ENCODE measurements at places on chromosomes 3 and 15.

GRCh38 chr3:31522152-31522551 lies 10.6 kb upstream of the STT3B start:
- DNase-seq = no peak

DNA sequence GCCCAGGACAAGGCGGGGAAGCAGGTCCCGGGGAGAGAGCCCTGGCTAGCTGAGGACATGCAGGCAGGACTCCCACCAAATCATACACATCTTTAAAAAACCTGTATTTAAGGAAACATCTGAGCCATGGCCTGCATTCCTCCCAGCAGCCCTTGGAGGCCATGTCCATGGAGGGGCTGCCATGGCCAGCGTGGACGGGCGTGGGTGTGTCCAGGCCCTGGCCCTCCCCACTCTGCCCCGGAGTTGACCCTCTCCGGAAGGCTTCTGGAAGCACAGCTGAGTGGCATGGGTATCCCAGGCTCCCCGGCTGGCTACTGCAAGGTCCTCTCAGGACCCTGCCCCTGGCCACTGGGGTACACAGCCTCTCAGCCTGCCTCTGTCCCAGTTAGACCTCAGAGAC lies 149.8 kb downstream of the NSMCE3 start:
- no peak for DNase-seq

DNA sequence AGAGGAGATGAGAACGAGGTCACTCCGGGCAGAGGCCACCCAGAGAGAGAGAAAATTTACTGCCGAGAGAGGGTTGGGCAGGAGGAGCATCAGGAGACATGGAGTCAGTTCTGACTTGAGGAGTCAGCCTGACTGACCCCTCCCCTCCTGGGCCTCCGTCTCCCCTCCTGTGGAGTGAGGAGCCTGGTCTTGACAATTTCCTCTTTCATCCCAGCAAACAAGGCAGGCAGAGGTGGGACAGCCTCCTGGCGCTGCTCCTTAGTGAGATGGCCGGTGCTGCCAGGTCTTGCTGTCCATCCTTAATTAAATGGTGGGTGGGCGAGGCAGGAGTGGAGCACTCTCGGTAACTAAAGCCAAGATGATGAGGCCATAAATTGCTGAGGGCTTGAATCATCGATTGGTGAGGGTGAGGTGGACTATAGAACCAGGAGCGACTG lies 60.6 kb downstream of the CYP11A1 start:
- no peak for DNase-seq

DNA sequence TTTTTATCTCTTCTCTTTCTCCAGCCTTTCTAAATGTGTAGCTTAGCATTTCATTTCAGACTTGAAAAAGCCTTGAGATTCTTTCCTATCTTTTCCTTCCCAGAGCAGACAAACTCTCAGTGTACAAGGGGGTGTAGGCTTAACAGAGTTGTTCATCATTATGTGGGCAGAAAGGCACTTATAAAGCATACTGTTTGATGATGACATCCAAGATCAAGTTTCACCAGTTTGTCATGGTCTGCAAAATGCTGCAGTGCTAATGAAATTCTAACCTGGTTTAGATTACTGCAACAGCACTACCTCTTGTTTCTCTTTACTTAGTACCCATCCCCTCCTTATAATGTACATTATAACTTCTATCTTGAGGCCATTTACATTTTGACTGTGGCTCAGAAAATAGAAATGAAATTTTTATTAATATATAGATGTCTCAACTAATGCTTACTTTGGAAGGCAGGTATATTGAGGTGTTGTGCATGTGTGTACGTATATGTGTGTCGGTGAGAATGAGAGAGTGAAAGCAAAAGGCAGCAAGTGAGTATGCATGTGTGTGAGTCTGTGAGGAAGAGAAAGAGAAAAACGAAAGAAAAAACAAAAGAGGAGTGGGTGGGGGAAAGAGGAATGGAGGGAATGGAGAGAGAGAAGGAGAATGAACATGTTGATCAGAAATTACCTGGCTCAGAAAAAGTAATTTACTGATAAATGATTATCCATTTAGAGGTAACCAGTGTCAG lies 1043.6 kb downstream of the TUSC7 start:
- no peak for DNase-seq

GRCh38 chr3:78757731-78758130 lies 1010.1 kb downstream of the ROBO1 start:
- no peak for DNase-seq

GRCh38 chr3:66041116-66041515 lies 2.4 kb upstream of the MAGI1 start:
- DNase-seq = no peak

- DNase-seq = no peak
Observed at GRCh38 chr3:23303601-23304217, 100.6 kb downstream of the UBE2E2 start.

DNA sequence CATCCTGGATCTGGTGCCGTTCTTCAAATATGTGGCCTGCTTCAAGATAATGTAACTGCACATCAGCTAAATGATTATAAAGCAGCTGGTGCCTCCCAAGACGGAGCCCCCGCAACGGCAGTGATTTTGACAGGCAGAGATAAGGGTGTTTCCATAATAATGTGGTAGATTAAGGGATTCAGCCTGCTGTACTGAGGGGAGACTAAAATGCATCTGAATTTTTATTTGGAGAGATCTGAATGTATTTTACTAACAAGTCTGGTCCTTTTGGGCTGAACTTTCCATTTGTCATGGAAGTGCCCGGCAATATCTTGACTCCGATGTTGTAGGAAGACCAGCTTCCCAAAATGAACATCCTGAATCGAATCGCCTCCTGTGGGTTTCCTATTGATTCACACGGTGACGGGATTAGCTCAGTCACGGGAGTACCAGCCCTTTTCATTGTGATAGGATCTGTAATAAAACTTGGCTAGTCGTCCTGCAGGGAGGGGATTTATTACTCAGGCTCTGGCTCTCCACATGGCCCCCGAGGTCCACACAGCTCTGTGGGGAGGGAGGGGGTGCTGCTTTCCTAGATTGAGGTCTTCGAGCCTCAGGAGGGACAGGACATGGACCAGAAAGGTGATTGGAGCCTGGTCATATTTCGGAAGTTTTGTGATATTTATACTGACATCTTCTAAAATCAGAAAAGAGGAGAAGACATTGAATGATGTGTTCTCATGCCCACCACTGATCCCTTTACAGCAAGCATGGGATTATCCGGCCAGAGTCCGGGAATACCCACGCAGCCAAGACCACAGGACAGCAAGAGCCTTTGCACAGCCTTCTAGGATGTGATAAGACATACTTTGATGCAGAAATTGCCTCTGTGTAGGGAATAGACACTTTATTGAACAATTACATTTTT lies 2.5 kb upstream of the PCSK6 start:
- no peak for DNase-seq

- DNase-seq = no peak
Observed at GRCh38 chr15:90142216-90143165, 40.2 kb upstream of the IDH2 start.

DNA sequence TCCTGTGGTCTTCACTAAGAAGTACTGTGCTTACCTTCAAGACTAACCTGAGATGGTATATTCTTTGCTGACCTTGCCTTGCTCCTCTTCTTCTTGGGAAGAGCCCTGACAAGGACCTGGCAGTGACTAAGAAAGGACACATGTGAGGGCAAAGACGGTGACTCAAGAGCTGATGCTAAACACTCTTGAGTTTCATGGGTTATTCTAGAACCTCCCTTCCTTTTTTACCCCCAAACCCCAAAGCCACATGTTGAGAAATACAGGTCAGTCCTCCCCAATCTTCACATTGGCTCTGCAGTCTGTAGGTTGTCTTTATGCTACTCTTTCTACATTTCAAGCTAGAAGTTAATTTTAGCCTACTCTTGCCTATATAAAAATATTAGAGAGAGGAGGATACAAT lies 200.6 kb downstream of the SEMA6D start:
- no peak for DNase-seq

- no peak for DNase-seq
Observed at GRCh38 chr3:78905700-78906099, 862.1 kb downstream of the ROBO1 start.

DNA sequence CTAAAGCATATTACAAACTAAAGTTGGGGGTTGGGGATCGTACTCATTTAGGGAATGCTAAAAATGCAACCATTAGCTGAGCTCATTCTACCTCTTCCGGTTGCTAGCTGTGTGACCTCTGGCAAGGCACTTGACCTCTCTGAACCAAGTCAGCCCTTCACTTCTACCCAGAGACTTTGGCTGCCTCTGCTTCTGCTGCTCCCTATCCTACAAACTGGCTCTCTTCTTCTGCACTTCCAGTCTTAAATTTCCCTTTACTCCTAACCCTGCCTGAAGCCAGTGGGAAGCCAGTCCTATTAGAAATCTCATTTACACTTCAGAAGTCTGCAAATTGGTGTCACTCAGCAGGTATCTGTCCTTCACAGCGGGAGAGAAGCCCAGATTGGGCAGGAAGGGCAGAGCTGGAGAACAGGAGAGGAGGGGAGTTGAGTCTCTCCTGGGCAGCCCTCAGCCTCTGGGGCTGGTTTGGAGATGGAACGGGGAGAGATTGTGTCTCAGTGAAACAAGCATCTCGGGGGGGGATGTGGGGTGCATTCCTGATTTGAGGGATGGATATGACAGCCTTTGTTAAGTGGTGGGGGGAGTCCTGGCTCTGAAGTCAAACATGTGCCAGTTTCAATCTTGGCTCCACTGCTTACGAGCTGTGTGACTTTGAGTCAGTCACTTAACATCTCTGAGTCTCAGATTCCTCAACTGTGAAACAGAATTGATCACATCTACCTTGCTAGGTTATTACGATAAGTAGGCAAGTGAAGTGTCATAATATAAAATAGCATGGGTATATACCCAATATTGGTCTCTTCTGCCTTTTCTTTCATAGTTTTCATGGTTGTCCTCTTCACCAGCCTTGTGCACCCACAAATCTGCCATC lies 7.8 kb upstream of the AEN start:
- DNase-seq = no peak

- no peak for DNase-seq
Observed at GRCh38 chr3:128488991-128489673, 3.9 kb downstream of the GATA2 start.

DNA sequence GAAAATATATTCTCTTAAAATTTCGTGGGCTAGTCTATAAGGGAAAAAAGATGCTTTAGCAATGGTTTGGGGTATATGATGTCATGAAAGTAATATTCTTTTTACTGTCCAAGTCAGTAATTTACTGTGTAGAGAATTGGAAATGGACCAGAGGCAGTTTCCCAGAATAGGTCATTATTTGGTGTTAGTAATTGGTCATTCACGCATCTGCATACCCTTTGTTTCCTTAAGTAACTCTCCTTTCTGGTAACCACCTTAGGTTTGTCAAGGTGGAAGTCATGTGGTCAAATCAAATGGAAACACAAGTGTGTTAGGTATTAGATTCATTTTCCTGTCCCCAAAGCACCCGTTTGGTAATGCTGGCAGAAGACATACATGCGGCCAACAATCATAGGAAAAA lies 23.9 kb downstream of the FBXO22 start:
- no peak for DNase-seq

- no peak for DNase-seq
Observed at GRCh38 chr3:165523801-165524200, 313.4 kb downstream of the BCHE start.

- DNase-seq = no peak
Observed at GRCh38 chr15:94322141-94322540, 90.8 kb downstream of the MCTP2 start.

DNA sequence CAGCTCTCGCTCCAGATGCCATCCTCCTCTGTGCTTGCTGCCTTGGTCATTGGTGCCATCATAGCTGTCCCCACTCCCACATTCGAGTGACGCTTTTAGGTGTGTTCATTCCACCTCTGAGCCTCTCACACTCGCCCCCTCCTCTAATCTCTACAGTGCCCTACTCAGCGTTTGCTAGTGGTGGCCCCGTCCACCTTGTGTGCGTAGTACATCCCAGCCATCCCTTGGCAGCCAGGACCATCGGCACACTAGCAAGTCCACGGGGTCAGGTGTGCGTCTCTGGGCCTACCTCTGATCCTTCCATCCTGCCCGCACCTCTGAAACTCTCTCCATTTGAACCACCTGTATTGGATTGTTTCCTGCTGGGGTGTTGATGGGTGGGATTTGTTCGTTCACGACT lies 54.2 kb upstream of the RGMA start:
- DNase-seq = no peak

- DNase-seq = no peak
Observed at GRCh38 chr3:122660297-122660974, 20.2 kb upstream of the PARP14 start.

- no peak for DNase-seq
Observed at GRCh38 chr3:4310971-4311370, 7.8 kb downstream of the SETMAR start.

GRCh38 chr3:10804183-10804648 lies 11.8 kb upstream of the SLC6A11 start:
- no peak for DNase-seq

- DNase-seq = no peak
Observed at GRCh38 chr3:113574213-113574612, 41.9 kb downstream of the SIDT1 start.

GRCh38 chr15:51379390-51379789 lies 37.9 kb downstream of the GLDN start:
- no peak for DNase-seq

- DNase-seq = peak; percentile 39
Observed at GRCh38 chr3:71652781-71653413, 69.4 kb upstream of the FOXP1 start.

GRCh38 chr3:96259-96658 lies 100.3 kb upstream of the CHL1 start:
- DNase-seq = no peak

- no peak for DNase-seq
Observed at GRCh38 chr15:25664761-25665160, 198.4 kb downstream of the ATP10A start.

- DNase-seq = no peak
Observed at GRCh38 chr3:124632566-124633140, 97.6 kb upstream of the UMPS start.

- DNase-seq = no peak
Observed at GRCh38 chr3:184717399-184717983, 5.6 kb upstream of the MAGEF1 start.

GRCh38 chr3:153069598-153070510 lies 92.2 kb upstream of the RAP2B start:
- DNase-seq = no peak

DNA sequence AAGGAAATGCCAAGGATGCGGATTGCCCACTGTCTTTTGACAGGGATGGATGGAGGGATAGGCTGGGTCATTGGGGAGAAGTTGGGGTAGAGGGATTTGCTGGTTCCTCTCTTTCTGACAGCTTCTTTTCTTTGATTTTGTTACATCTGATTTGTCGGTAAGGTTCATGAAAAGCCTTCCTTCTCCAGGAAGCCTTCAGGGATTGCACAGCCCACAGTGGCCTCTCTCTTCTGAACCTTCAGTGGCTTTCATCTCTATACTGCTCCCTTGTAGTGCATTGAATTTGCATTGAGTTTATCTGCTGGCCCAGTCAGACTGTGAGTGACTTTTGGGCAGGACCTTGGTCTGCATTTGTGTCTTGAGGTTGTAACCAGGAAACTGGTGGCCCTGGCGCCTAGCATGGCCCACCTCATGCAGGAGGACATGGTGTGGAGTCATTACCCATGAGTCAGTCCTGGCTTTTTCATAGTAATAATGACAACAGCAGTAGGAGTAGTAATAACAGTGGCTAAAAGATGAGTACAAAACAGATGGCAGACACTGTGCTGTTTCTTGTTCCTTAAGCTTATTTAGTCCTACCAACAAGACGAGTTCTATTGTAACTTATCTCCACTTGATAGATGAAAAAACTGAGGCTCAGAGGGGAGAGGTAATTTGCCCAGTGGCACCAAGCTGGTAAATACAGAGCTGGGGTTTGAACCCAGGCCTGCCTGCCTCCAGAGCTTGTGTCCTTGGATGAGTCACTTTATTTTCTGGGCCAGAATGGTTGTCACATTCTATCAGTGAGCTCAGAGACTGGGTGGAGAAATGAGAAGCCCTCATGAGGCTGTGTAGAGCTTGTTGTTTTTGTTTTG lies 28.4 kb downstream of the SMAD6 start:
- no peak for DNase-seq

- no peak for DNase-seq
Observed at GRCh38 chr3:168659015-168659414, 563.3 kb upstream of the GOLIM4 start.

Data from MM.1S (cell line).